ENCODE measurements at places on chromosomes 12 and 14.
A peak's percentile ranks its signal among the peaks of the same experiment; 100 is the strongest.

- DNase-seq = peak; percentile 12
These were observed 897 bp downstream of the ACTR10 start for GRCh38 chr14:58200846-58201245.

- no peak for DNase-seq
These were observed 180.3 kb downstream of the CALM1 start for GRCh38 chr14:90576981-90577660.

DNA sequence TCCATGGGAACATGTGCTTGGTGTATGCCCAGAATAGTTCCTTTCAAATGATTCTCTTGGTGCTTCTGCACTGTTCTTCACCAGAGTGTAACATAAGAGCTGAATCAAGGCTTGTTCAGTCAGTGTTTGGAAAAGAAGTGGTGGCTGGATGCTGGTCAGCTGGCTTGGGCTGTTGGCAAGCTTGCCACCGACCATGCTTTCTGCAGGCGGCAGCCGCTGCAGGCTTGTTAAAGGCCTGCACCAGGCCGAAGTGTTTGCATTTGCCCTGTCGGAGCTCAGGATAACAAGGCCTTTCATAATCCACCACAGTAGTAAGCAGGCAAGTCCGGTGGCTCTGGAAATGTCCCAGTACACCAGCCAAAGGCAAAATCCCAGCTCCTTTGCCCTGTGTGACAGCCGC, 26.9 kb downstream of the DAAM1 start:
- DNase-seq = no peak

GRCh38 chr14:103104654-103105452, 10.3 kb downstream of the EXOC3L4 start:
- peak; percentile 66 for DNase-seq

- DNase-seq = no peak
These were observed 118.6 kb downstream of the TRMT5 start for GRCh38 chr14:60862283-60862682.

GRCh38 chr12:75389706-75390105, 1.2 kb upstream of the GLIPR1L2 start:
- no peak for DNase-seq

DNA sequence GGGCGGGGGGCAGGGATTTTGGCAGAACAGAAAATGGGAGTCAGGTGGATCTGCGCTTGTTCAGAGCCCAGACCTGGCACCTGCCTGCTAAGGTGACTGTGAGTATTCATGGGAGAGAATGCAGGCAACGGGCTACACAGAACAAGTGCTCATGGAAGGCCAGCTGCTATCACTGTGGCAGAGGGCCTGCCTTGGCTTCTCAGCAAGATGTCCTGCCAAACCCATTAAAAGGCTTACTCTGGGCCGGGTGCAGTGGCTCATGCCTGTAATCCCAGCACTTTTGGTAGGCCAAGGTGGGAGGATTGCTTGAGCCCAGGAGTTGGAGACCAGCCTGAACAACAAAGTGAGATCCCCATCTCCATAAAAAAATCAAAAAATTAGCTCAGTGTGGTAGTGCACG, 21.0 kb downstream of the DIO3 start:
- DNase-seq = no peak

GRCh38 chr14:25375639-25376038, 325.7 kb upstream of the STXBP6 start:
- DNase-seq = no peak

GRCh38 chr14:72049462-72049861, 117.2 kb downstream of the RGS6 start:
- no peak for DNase-seq

DNA sequence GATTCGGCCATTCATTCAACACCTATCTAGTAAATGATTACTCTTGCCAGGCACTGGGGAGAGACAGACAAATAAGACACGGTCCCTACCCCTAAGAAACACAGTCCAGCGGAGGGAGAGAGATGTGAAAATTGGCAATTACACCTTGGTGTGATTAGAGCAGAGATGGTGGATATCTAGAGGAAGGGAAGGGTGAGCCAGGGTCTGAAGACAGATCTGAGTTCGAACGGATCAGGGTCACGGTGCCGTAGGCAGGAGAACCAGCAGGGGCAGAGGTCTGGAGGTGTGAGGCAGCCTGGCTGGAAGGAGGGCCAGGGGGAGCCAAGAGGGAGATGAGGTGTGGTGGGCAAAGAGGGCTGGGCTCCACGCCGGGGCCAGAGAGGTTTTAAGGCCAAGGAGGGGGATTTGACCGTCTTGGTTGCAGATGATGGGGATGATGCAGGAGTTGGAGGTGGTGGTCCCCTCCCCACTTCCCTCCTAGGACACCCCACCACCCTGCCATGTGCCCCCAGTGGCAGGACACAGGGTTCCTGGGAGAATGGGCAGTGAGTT, 27.1 kb downstream of the FAM222A start:
- DNase-seq = no peak

DNA sequence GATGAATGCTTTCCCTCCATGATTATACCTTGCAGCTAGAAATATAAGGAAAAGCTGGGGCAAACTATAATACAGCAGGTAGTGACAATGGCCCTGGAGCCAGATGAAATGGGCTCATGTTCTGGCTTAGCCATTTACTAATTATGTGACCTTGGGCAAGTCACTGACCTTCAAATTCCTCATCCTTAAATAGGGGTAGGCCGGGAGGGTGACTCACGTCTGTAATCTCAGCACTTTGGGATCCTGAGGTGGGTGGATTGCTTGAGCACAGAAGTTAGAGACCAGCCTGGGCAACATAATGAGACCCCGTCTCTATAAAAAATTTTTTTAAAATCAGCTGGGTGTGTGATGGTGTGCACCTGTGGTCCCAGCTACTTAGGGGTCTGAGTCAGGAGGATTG, 155.4 kb downstream of the C12orf75 start:
- no peak for DNase-seq

GRCh38 chr12:98344046-98344930, 171.1 kb upstream of the TMPO start:
- DNase-seq = no peak
